ENCODE measurements at places on chromosomes 11 and 22.

GRCh38 chr11:66579017-66579606 is 10.7 kb upstream of the CTSF start:
- peak; percentile 41 for DNase-seq

- no peak for DNase-seq
Observed at GRCh38 chr11:65554057-65554818, 3.9 kb downstream of the LTBP3 start.

GRCh38 chr22:17741866-17742526 is 32.3 kb downstream of the BID start:
- no peak for DNase-seq

DNA sequence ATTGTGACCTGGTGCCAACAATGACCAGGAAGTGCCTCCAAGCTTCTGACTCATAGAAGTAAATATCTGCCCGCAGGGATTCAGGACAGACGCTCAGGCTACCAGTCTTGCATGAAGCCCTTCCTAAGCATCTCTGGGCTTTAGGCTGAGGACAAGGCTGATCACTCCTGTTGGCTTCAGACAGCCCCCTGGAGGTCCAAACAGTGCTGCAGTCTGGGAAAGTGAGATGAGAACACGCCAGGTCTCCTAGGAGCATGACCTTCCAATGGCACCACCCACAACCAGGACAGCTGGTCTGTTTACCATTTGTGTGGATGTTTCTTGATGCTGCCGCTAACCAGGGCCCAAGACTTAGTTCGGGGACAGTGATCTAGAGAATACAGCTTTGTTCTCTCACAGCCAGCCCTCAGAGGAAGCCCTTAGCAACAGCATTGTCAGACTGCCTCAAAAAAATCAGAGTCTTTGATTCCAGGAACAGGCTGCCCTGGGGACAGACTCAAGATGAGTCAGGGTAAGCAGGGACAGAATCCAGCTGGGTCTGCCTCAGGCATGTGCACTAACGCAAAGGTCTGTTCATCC is 111.2 kb downstream of the ZNF280B start:
- no peak for DNase-seq

DNA sequence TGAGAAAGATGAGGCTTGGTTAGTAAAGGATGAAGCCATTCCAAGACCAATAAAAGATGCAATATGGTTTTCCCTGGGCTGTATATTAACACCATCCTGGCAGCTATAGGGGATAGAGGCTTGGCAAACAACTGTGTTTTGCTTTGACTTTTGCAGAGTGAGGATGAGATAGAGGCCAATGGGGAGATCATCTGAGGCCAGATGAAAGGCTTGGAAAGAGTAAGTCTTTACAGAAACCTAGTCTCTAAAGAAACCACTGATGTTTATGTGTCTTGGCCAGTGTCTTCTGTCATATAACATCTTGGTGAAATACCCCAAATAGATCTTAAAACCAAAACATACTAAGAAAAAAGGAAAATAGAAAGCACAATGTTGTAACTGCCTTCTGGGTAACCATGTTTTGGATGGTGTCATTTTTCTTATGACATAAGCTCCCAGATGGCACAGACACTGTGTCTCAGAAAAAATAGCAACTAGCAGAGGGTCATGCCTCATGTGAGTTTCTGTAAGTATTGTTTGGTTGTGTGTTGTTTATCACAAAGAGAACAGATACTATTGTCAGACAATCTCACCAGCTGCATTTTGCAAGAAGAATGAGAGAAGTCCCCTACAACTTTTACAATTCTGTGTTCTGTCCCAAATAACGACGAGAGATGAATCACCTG is 305.4 kb downstream of the ST3GAL4 start:
- DNase-seq: no peak

Data from fibroblast of skin of left quadriceps (primary cell).